ENCODE measurements at places on chromosomes 4 and X. TPM values are rescaled to one million over a fixed set of nuclear protein-coding genes. Genes with fewer than 3 reads are reported as not detected.

Gene FAM53A
- total RNA-seq, result 17.8 TPM

Gene NUDT11
- 0.37 TPM for total RNA-seq

Gene UGT2B10
- total RNA-seq, result not detected

GRCh38 chr4:188821500-188821899 is 682.3 kb downstream of the TRIML1 start:
- DNase-seq, result no peak

- no peak for DNase-seq
Measured at GRCh38 chrX:27981349-27981748, at the start of gene DCAF8L1. Gene DCAF8L1, minus strand, starts transcription at chrX:27981449. Its CDS starts 115 bp downstream, at chrX:27981334.

GRCh38 chr4:20251031-20251795 is 492 bp upstream of the SLIT2 start:
- no peak for DNase-seq

- DNase-seq, result no peak
Measured at GRCh38 chr4:95153182-95153581, 395.4 kb downstream of the BMPR1B start.

- DNase-seq, result no peak
Measured at GRCh38 chrX:133191739-133192039, 26.5 kb downstream of the TFDP3 start.

DNA sequence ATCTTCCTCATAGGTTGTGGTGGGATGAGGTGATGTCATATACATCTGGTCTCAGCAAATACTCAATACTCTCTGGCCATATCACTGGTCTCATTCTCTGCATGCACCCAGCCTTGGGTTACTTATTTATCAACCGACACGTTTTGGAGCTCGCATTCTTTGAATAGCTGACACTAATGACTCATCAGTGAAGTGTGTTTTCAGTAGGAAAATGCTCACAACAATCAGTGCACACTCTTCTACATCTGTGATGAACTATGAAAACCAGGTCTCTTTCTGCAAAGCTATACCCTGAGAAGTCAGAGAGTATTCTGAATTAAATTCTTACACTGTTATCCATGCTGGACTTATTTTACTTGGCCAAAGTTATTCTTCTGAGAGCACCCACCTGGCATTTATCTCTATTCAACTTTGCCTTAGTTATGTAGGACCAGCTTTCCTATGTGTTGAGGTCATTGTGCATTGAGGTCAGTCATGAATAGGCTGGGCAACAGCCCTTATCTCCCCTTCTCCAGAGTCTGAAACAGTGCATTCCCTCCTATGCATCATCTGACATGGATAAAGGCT is 58.7 kb upstream of the DHX15 start:
- DNase-seq, result no peak

DNA sequence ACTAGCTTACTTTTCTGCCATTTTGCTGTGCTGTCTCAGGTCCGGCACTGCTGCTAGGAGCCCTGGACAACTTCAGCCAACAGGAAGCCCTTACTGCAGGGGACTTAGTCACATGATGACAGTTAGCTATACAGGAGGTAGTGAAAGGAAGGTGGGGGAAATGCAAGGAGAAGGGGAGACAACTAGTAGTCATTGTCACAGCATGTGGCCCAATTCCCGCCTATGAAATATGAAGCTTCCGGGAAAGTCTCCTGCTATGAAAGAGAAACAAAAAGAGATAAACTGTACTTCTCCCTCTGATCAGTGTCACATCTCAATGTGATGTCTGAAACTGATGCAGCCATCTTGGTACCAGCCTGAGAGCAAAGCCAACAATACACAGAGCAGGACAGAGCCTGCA is 71.6 kb downstream of the AMELX start:
- DNase-seq, result no peak

DNA sequence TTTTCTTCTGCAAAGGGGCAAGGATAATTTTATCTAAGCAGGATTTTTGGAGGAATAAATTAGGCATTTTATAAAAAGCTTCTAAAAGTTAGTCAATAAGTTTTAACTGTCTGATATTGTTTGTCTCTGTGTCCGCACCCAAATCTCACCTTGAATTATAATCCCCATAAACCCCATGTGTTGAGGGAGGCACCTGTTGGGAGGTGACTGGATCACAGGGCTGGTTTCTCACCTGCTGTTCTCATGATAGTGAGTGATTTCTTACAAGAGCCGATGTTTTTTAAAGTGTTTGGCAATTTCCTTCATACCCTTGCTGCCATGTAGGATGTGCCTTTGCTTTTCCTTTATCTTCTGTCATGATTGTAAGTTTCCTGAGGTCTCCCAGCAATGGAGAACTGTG is 481.4 kb downstream of the GBA3 start:
- no peak for DNase-seq

DNA sequence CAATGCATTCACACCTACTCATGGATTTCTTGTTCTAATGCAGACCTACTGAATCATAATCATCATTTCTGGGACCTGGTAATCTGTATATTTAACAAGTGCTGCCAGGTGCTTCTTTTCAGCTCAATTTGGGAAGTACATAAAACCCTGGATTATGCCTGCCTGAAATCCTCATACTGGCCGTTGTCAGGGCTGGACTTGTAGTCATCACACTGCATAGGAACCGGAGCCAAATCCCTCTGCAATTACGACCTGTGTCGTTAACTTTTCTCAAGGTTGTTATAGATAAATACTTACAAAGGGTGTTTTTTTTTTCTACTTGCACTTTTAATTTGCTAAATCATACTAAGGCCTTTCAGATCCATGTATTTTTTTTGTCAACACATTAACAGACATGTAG is 294.9 kb upstream of the PRPS2 start:
- no peak for DNase-seq

- no peak for DNase-seq
Measured at GRCh38 chrX:100804780-100805179, 15.4 kb upstream of the CSTF2 start.

DNA sequence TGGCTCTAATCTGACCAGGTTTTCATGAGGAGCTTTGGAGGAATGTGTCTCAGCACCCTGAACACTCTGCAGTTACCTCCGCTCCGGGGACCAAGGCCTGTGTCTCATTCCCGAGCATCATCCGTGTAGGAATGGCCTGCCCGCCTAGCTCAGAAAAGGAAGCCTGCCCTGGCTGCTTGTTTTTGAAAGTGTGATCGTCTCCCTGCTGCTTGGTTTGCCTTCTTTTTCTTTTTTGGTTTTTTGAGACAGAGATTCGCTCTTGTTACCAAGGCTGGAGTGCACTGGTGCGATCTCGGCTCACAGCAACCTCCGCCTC is 73.3 kb downstream of the CRLF2 start:
- DNase-seq, result peak; percentile 15

GRCh38 chr4:57044996-57045395 is 65.2 kb downstream of the IGFBP7 start:
- DNase-seq, result no peak

GRCh38 chrX:154779261-154779660 is 16.6 kb downstream of the DKC1 start:
- DNase-seq, result no peak

DNA sequence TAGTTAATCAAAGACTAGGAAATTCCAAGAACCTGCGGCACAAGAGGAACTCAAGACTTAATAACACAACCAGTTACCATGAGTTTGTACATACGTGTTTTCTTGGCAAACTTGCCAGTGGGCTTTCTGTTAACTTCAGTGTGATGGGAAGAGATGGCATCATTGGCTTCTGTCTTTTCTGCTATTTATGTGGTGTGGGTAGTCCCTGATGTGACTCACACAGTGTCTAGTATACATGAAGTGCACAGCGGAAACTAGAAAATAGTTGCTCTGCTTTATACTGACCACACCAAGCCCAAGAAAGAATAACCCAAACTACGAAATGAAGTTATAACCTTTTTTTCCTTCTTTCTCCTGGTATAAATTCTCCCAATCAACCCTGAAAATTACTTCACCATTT is 24.5 kb downstream of the DAPP1 start:
- no peak for DNase-seq

- no peak for DNase-seq
Measured at GRCh38 chr4:17468619-17469221, 43.2 kb downstream of the QDPR start.

- DNase-seq, result no peak
Measured at GRCh38 chr4:32789026-32789608, 2068.9 kb downstream of the PCDH7 start.

- DNase-seq, result no peak
Measured at GRCh38 chr4:14524276-14524675, 478.0 kb upstream of the CPEB2 start.

DNA sequence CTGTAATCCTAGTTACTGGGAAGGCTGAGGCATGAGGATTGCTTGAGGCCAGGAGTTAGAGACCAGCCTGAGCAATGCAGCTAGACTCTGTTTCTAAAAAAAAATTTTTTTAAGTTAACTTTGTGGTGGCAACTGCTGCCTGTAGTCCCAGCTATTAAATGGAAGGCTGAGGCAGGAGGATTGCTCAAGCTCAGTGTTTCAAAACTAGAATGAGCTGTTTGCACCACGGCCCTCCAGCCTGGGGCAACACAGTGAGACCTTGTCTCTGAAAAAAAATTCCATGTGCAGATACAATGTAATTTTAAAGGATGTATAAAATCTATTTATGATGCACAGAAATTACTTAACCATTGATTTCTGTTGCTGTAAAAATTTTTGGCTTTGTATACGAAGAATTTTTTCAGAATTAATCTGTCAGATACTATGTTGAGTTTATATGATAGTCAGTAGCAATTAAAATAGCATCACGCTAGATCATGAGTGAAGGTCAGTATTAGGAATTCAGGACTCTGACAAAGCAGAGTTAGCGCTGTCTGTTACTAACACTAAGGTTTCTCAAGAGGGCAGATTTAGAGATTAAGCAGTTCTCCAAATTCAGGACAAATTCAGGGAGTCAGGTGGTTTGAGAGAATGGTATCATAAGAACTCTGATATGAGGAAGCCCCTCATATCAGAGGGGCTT is 8.3 kb upstream of the AGA start:
- no peak for DNase-seq

DNA sequence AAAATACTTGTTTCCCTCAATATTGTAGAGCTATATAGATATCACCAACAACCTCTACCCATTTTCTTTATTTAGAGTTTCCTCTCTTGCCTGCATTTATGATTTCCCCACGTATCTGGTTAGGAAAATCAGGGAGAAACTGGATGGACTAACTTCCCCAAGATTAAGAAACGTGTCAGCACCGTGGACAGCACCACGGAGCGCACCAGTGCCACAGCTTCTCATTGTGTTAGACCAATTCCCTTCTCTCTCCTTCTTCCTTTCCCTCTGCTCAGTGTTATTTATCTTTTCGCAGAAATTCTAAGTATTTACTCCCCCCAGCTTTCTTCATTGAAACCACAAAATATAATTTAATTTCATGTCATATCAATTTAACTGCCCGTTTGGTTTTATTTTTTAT is 568.6 kb upstream of the BOD1L1 start:
- DNase-seq, result peak; percentile 24
